ENCODE measurements at places on chromosomes 2 and 18.

GRCh38 chr2:69203166-69203985 is 183.7 kb downstream of the GFPT1 start:
- no peak for DNase-seq

GRCh38 chr18:45050712-45051601 is 370.3 kb downstream of the SETBP1 start:
- DNase-seq = no peak

DNA sequence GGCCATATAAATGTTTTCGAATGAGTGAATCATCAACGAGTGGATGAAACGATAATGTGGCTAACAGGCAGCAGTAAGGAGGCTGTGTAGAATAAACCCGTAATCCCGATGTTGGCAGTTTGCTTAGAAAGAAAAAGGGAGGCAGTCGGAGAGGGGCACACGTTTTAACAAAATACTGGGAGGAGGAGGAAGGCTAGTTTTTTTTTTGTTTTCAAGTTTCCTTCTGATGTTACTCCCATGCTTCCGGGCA is 476 bp upstream of the MSH2 start:
- DNase-seq = no peak

DNA sequence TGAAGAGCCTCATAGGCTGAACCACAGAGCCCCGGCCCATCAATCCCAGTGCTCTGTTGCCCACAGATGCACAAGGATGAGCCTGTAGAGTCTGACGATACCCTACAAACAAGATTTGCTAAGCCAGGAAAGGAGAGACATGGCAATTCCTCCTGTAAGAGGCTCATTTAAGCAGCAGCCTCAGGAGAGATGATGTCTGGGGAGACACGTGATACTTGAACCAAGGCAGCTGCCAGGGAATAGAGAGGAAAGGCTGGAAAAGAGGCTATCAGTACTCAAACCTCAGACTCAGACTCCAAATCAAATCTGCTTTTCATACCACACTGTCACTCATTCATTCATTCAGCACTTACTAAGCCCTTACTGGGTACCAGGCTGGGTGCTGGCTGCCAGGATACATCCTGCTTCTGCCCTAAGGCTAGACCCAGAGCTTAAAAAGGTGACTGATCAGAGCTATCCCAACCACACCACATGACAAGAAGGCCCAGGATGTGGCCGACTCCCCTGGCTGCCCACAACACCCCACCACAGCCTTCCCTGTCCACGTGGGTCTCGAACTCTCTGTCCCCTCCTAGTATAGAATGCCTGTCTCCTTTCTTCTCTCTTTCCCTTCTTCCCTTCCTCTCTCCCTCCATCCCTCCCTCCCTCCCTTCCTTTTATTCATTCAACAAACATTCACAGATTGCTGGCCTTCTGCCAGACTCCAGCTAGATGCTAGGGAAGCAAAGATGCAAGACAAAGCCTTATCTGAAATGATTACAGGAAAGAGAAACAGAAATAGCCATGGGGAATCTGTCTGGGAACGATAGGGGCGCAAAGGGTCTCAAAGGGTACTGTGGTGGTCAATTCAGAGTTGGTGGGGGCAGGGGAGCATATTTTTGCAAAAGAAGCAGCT is 23.4 kb upstream of the KCNK3 start:
- DNase-seq = no peak

DNA sequence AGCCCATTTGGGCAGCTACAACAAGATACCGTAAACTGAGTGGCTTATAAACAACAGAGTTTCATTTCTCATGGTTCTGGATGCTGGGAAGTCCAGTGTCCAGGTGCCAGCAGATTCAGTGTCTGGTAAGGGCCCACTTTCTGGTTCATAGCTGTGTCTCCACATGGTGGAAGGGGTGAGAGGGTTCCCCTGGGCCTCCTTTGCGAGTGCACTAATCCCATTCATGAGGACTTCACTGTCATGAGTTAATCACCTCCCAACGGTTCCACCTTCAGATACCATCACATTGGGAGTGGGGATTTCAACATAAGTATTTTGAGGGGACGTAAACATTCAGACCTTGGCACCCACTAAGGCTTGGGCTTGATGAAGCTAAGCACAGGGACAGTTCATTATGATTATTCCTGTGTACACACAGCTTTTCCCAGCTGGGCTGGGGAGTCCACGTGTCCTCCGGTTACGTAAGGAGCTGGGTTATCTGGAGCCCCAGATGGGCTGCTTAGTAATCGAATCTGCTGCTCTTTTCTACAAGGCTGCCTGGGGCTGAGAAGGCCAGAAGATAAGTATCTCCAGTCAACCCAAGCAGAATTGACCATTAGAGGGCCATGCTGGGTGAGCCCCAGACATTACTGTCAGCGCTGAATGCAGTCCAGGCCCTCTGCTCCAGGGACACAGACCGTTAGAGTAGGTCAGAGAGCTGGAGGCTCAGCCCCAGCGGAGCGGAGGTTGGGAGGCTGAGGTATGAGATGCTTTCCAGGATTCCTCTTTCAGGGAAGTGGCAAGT is 42.7 kb downstream of the EPAS1 start:
- DNase-seq = no peak

DNA sequence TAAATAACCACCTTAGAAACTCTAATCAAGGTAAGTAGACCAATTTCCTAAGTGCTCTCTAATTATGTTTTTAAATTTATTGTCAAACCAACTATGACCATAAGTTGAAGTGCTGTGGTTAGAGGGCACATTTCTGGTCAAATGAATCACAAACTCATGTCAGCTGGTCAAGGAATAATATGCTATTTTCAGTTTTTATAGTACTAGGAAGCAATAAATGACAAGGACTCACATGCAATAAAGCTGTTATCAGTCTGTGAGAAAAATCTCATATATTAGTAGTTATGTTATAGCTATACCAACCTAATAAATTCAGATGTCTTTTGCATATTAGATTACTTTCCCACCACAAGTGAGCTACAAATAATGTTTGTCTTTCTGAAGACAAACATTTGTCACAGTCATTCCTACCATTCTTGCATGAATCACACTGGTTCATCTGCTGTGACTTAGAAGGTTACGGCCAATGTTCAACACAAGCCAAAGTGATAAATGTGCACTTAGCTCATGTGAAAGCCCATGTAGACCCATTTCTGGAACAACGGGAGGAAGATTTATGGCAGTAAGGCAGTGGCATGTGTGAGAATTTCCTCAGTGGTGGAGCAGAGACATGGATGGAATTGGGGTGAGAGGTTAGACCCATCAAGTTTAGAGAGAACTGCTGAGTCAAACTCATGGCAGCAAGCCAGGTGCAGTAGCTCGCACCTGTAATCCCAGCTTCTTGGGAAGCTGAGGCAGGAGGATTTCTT is 27.4 kb upstream of the CCNYL1 start:
- no peak for DNase-seq

DNA sequence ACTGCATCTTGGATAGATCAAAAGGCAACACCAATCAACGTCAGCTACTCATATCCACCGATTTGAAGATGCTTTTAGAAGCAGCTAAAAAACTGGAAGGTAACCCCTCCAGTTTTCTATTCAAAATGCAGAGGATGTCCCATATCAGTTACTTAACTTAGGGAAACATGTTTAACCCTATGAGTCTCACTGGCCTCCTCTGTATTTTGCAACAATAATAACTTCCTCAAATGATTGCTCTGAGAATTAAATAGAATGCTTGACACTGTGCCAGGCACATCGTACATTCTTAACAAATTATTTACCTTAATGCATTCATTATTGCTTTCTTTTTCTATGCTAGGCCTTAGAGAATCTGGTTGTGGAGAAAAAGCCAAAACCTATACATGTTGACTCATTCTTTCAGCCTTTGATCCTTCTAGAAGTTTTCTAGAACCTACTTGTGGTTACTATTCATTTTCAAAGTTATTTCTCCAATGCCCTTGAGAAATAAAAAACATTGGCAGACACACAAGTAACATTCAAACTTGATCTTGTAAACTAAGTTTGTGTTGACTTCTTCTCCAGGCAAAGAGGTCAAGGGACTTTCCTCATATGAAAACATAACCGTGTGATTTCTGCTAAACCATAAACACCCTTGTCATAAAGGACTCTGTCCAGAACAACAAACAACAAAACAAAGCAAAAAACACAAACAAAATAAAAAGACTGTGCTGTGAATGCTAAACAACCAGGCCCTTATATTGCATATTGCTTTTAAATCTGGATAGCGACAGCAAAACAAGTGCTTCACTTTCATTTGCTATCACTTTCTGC is 4.6 kb downstream of the DOCK10 start:
- DNase-seq = no peak

DNA sequence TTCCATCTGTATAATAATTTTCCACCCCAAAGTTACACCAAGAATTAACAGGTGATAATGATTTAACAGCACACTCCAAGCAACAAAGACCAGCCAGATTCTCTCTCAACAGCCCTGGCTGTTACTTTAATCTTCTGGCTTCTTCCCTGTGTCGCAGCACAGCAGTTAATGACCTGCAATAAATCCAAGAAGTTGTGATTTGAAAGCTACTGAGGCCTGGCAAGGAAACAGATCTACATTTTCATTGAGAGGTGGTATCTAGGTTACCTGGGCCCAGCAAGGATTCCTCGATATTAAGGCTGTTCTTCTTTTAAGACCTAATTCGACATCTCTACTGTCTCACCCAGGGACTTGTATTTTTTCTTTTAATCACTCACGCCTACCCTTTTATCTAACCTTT is 433.8 kb downstream of the NBAS start:
- no peak for DNase-seq
